ENCODE measurements at places on chromosomes 7 and 10. TPM values are rescaled to one million over a fixed set of nuclear protein-coding genes. Genes with fewer than 3 reads are reported as not detected.

The NT5C2 gene
- total RNA-seq, result 80.8 TPM

DNA sequence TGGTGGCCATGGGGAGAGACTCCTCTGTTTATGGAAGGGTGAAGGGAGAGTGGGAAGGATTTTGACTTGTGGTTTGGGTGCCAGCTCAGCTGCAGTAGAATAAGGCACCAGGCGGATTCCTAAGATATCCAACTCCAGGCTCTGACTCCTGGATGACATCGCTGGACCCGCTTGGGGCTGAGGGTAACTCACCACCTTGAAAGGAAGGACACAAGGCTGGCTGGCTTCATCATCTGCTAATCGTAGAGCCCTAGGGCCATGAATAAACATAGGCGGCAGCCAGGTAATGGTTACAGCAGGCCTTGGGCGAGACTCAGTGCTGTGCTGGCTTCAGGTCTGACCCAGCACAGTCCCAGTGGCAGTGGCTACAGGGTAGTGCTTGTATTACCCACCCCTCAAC is 16.7 kb upstream of the LIPK start:
- DNase-seq, result no peak

DNA sequence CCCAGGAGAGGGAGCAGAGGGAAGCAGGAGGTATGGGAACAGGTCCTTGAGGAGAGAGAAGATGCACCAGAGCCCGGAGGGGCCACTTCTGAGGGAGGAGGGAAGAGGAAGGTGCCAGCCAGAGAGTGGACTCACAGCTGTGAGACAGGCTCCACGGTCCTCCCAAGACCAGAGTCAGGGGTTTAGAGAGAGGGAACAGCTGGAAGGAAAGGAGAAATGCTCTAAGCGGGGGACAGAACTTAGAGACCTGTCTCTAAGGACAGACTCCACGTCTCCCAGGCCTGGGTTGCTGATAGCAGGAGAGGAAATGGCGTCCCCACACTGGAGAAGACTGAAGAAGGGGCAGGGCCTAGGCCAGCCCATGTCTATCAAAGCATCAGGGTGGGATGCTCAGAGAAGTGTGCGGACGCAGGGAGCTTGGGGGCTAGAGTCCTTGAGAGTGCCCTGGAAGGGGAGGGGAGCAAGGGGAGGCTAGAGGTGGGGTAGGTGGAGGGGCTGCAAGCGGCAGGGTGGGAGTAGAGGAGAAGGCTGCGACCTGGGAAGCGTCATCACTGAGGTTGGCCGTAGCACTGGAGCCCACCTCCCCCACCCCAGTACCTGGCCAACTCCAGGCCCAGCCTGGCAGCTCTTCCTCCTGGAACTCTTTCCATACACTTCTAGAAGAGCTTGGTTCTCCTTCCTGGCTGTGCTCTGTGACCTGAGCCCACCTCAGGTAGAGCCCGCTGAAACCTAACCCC is 25.6 kb upstream of the GRID1 start:
- no peak for DNase-seq

- no peak for DNase-seq
These were observed 501.0 kb upstream of the GALNT17 start for GRCh38 chr7:70630818-70631457.

The SHH gene
- not detected for total RNA-seq

The ALOX5 gene
- total RNA-seq, result 12.7 TPM

The PDZD8 gene
- total RNA-seq, result 18.1 TPM

The SPAM1 gene
- total RNA-seq, result not detected

DNA sequence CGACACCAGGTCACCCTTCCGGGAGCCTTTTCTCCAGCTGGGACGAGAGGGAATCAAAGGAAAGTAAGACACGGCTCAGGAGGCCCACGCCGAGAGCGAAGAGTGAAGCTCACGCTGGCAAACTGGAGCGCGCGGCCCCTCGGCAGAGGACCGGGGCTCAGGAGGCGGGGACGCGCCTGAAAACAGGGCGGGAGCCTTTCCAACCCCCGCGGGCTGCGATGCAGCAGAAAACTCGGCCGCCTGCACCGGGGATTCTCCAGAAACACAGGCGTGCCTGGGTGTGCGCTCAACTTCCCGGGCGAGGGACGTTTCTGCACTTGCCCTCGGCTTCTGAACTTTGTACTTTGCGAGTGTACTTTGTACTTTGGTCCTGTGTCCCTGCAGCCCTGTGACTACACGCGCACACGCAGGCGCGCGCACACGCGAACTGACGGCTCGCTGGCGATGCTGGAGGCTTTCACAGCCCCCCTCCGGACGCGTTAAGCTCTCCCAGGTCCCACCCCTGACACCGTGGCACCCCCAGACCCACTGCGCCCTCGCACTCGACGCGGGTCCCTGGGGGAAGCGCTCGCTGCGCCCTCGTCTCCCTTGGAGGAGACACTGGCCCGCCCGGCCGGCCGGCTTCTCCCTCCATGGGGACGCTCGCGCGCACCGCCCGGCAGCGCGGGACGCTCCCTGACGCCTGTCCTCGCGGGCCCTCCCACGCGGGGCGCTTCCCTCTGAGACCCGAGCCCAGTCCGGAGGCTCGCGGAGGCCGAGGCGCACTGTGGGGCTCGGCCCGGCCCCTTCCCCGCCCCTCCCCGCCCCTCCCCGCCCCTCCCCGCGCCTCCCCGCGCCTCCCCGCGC is 588 bp upstream of the PAOX start:
- DNase-seq, result peak; percentile 48

DNA sequence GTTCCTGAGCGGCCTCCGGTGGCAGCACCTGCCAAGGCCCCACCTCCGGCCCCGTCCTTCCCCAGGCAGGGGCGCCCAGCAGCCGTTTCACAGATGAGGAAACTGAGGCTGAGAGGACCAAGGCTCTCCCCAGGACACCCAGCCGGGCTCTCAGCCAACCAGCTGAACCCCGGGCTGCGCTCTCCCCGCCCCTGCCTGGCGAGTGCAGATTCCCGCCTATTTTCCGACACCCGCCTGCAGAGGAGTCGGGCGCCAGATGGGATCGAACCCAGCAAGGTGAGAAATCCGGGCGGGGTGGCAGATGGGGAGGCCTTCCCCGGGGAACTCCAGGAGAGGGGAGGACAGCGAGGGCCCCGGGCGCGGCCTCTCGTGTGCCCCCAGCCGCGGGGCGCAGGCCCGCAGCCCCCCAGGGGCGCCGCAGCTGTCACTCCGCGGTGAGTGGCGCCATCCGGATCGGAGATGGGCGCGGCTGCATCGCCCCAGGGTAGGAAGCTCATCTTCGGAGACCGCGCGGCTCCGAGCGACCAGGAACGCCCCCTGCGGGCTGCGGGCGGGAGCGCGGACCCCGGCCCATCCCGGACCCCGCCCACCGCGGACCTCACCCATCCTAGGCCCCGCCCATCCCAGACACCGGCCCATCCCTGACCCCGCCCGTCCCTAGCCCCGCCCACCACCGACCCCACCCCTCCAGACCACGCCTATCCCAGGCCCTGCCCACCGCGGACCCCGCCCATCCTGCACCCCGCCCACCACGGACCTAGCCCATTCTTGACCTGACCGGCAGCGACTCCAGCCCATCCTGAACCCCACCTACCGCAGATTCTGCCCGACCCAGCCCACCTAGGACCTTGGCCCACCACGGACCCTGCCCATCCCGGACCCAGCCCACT is 90.3 kb downstream of the MICALL2 start:
- no peak for DNase-seq

GRCh38 chr10:91653219-91653870 is 20.5 kb upstream of the PPP1R3C start:
- DNase-seq, result no peak

GRCh38 chr7:17608114-17608833 is 309.8 kb downstream of the AHR start:
- no peak for DNase-seq

GRCh38 chr7:120833546-120833945 is 24.4 kb downstream of the TSPAN12 start:
- DNase-seq, result no peak

The SPDYE11 gene
- total RNA-seq, result not detected

DNA sequence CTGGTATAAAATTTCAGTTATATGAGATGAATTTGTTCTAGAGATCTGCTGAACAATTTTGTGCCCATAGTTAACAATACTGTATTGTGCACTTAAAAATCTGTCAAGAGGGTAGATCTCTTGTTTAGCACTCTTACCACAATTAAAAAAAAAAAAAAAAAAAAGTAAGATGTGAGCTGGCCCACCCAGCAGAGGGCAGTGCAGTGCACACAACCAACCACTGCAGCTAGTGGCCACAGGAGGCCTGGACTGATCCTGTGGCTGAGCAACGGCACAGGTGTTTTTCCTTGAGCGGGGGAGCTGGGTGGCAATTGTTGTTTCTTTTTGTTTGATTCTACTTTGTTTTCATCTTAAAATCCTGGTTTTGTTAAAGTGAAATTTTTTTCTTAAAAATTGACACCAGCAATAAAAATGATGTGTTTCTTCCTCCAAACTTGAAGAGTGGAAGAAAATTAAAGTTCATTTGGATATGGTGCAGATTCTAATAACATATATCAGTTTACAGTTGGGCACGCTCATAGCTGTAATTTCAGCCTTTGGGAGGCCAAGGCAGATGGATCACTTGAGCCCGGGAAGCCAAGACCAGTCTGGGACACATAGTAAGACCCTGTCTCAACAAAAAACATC is 171.1 kb upstream of the TBX20 start:
- peak; percentile 53 for DNase-seq

DNA sequence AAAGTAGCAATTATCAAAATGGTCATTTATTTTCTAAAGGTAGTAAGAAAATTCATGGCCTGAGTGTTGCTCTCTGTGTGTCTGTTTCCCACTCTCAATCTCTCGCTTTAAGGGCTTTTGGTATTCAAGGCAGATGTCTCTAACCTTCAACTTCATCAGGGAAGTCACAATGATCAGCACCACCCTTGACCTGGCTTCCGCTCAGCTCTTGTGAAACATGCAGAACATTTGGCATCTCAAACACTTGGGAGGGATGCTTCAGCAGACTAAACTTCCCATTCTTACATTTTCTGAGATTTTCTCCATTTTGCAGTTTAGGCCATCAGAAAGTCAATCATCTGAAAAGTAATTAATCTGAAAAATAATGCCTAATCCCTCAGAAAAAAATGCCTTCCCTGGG is 129.8 kb downstream of the AOAH start:
- DNase-seq, result no peak

The ITGA8 gene
- not detected for total RNA-seq

The NUPR2 gene
- not detected for total RNA-seq

GRCh38 chr10:67224553-67224952 is 298.7 kb downstream of the LRRTM3 start:
- DNase-seq, result no peak

DNA sequence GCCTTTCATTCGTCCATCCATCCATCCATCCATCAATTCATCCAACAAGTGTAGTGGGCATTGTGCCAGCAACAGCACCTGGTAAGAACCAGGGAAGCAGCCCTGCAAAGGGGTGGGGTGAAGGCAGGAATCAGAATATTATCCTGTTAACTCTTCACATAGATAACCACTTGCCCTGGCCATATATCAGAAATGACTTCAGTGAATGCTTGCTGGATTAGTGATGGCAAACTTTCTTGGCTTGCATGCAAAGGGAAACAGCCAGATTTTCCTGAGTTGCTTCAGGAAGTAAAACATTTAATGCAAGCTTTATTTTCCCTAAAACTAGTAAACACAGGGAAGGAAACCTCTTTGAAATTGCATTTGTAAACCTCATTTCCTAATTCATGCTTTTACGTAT is 743 bp downstream of the OR2A5 start:
- DNase-seq, result no peak

GRCh38 chr7:31938650-31939049 is 131.6 kb downstream of the PDE1C start:
- no peak for DNase-seq

The ACSL5 gene
- 35.8 TPM for total RNA-seq

DNA sequence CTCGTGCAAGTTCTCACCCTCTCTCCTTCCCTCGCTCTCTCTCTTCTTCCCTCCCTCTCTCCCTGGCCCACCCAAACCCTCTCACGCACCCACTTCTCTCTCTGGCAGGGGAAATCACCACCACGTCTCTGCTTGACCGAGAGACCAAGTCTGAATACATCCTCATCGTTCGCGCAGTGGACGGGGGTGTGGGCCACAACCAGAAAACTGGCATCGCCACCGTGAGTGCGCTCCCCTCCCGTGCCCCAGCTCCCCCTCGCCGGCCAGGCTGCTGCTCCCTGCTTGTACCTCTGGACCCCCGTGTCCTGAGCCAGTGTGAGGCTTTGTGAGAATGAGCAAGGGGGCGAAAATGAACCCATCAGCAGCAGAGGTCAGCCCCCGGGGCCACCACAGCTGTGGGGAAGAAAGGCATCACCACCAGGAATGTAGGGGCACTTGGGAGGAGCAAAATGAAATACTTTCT is 25.5 kb downstream of the C10orf105 start:
- no peak for DNase-seq

- DNase-seq, result no peak
These were observed 87.8 kb upstream of the LRRTM3 start for GRCh38 chr10:66837990-66838389.

- no peak for DNase-seq
These were observed 5.6 kb downstream of the AKR1D1 start for GRCh38 chr7:138081868-138082267.

DNA sequence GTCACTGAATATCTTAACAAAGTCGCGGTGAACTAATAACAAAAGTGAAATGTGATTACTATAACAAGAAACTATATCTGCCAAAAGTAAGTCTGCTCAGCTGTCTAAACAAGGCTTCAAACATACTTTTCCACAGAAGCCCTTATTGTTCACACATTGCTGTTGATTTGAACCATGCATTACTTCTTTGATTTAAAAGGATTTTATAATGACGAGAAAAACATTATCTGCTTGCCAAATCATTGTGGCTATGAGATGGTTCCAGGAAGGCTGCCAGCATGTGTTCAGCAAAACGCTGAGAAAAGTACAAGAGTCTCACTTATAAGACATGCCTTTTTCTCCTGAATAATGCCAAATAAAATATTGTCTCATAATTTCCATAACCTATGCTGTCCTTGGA is 24.4 kb downstream of the RNF133 start:
- no peak for DNase-seq

- no peak for DNase-seq
These were observed 27.9 kb upstream of the CDK14 start for GRCh38 chr7:90568213-90568612.

The CDH23 gene
- 10.2 TPM for total RNA-seq

- DNase-seq, result no peak
These were observed 3.3 kb downstream of the EPHA1 start for GRCh38 chr7:143405173-143406001.

The TUBB8 gene
- not detected for total RNA-seq

DNA sequence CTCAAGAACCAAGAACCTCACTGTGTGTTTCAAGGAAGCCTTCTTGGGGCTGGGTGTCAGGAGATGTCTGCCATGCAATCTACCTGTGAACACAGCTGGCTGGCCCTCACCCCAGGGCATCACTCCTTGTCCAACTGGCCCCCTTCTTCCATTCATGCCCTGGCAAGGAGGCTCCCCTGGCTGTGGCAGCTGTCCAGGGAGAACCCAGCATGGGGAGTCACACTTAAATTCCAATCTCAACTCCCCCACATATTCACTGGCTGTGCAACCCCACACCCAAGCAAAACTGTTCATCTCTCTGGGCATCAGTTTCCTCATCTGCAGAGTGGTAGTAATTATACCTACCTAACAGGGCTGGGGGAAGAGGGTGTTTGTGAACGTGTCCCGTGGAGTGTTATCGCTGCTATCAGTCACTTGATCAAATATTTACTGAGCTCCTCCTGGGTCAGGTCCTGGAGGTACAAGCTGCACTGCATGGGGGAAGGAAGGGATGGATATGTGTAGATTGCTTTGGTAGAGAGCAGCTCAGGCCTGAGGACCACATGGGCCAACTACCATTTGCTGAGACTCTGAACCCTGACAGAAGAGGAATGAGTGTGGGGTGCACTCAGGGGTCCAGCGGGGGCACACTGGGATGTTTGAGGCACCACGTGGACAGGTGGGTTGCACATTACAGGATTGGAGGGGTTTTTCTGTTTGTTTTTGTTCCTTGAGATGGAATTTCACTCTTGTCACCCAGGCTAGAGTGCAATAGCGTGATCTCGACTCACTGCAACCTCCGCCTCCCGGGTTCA is 2.1 kb upstream of the GPRIN2 start:
- DNase-seq, result peak; percentile 0
